NCI-H460 (cell line): ENCODE measurements at places on chromosomes 6 and 20.

GRCh38 chr20:1263853-1264252 is 2.2 kb upstream of the SNPH start:
- DNase-seq: no peak

DNA sequence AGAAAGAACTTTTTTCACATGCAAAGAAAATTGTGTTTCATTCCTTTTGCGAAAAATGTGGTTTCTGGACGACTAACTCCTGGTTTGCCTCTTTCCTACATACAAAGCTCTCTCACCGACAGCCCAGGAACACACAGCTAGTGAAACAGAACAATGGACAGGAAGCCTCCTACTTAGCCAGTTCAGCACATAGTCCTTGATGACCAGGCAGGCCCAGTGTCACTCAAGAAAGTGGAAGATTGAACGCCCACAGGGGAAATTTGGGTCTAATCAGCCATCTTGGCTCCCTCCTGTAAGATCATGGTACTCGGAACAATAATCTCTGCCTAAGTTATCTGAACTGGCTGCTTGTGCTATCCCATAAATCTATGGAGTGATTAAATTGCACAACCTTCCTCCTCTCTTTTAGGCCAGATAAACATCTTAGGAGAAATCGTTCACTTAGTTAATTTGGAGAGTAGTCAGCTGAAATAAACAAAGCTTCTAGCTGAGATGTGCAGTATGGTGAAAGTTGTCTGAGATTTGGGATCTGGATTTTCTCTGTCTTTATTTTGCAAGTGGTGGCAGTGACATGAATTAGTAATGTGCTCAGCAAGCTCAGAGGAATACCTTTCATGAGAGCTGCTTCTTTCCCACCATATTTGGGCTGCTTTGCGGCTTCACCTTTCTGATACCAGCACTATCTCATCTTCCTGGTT is 147.0 kb downstream of the MTFR2 start:
- no peak for DNase-seq

- DNase-seq: no peak
Observed at GRCh38 chr6:44067173-44068139, 59.8 kb downstream of the MRPL14 start.

GRCh38 chr6:1464781-1465370 is 75.5 kb downstream of the FOXF2 start:
- no peak for DNase-seq

DNA sequence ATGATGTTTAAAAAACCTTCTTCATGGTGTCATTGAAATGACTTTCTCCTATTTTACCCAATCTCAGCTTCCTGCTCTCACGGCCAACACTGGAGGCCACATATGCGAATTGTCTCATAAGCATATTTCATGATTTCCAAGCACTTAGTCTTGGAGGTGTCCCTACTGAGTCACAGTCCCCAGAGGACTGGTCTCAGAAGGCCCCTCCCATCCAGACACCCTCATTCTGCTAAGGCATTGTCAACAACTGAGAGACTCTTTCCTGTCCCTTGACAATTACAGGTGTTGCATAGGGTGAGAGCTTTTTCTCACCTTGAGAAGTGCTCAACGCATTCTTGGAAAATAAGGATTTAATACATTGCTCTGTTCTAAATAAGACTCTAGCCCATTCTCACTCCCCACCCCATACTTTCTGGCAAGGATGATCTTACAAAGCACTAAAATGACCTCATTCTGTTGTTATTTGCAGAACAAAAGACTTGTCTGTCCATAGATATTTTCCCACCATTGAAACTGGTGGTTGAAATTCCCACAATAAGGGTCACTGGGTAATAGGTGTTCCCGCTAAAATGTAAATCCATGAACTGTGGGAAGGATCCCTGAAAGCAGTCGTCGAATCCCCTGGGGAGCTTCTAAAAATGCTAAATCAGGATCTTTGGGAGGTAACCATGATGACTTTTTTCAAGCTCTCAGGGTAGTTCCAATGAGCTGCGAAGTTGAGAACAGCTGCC is 32.3 kb upstream of the SLC22A23 start:
- DNase-seq: no peak

DNA sequence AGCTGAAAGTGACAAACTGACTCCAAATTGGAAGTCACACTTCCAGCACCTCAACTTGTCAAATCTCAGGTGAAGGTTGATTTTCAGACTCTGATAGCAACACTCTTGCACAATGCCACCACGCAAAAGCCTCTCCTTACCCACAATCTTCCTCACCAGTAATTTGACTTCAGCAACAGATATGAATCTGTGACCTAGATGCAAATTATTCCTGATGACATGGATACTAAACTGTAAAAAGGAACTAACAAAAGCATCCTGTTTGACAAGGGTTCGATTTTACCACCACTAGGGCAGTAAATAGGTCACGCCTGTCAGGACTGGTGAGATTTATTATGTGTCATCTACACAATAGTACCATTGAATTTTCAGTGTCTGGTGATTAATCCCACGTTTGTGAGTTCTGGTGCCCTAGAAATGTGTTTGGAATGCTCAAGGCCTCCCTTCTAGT is 134.4 kb upstream of the COL21A1 start:
- peak; percentile 56 for DNase-seq

GRCh38 chr20:14609328-14610221 is 272.2 kb upstream of the FLRT3 start:
- DNase-seq: no peak

DNA sequence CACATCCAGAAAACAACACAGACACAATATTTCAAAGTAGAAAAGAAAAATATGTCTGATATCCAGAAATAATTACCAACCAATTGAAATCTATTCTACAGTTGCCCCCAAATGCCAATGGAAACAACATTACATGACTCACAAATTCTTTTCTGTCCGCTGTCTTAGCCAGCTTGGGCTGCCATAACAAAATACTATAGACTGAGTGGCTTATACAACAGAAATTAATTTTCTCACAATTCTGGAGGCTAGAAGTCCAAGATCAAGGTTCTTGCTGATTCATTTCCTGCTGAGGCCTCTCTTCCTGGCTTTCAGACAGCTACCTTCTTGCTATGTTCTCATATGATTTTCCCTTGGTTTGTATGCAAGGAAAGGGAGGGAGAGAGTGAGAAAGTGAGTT is 698.1 kb downstream of the DHX35 start:
- no peak for DNase-seq

- no peak for DNase-seq
Observed at GRCh38 chr6:81138236-81138635, 614.2 kb downstream of the TENT5A start.

DNA sequence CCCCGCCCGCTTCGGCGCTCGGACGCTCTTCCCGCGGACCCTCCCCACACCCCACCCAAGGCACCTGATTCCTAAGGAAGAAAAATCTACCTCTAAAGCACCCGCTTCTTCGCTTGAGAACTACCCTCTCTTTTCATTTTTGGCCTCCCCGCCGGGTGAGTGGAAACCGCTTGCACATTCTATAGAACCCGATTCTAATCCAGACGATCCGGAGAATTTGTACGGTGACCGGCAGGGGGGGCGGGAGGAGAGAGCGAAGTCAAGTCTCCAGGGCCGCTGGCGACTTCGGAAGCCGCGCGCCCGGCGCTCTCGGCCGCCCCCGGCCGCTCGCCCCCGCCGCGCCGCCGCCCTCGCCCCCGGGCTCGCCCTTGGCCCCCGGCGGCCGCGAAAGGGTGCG is at the start of gene RBM24:
RBM24 (plus strand) TSS at position 262 of the 397 bp plus-strand sequence. CDS start 221 bp downstream, outside the sequence.
- DNase-seq: peak; percentile 67

- DNase-seq: no peak
Observed at GRCh38 chr6:110614586-110614985, 138.2 kb upstream of the SLC22A16 start.

GRCh38 chr6:37116326-37116725 is 53.6 kb upstream of the PIM1 start:
- no peak for DNase-seq

GRCh38 chr6:146388736-146389364 is 154.8 kb upstream of the RAB32 start:
- no peak for DNase-seq

DNA sequence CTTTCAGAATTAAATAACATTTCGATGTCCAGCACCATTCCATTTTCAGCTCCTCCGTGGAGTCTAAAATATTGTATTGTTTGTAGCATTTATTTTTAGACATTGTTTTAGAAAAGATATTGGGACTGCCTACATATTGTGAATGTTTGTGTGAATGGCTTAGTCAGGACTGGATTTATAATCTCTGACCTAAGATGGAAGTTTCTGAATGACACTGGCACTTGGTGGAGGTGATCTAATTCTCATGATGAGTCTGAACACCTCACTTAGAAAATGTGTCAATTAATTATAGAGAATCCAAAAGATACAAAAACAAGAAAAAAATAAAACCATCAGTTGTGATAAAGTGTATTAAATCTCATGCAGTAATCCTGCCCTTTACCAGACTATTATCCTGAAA is 60.8 kb upstream of the HBS1L start:
- no peak for DNase-seq

DNA sequence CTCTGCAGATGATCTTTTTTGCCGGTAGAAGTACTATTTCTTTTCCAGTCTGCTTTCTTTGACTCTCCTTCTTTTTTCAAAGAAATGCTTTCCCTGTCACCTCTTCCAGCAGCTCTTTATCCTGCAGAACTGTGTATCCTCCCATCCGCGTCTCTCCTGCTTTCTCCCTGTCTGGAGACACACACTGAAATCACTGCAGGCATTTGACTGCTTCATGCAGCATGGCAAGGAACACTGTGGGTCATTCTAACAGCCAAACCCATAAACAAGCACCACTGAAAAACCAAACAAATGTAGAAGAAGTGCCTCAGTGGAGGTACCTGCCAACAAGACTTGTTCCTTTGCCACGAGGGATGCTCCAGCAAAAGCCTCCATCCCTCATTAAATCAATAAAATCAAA is 403.7 kb upstream of the CITED2 start:
- no peak for DNase-seq

GRCh38 chr20:4835244-4836177 is 113.8 kb downstream of the PRND start:
- no peak for DNase-seq

DNA sequence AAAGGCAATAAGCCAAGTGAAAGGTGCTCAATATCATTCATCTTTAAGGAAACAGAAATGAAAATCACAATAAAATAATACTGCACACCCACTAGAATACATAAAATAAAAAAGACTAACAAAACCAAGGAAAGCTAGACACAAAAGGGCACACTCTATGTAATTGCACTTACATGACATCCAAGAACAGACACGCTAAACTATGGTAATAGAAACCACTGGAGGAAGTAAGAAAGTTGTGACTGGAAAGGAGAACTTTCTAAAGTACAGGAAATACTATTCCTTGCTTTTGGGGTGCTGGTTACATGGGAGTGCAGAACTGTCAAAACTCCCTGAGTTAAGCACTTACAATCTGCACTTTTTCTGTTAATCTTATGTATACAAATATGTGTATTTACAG is 253.7 kb upstream of the RUNX2 start:
- no peak for DNase-seq

DNA sequence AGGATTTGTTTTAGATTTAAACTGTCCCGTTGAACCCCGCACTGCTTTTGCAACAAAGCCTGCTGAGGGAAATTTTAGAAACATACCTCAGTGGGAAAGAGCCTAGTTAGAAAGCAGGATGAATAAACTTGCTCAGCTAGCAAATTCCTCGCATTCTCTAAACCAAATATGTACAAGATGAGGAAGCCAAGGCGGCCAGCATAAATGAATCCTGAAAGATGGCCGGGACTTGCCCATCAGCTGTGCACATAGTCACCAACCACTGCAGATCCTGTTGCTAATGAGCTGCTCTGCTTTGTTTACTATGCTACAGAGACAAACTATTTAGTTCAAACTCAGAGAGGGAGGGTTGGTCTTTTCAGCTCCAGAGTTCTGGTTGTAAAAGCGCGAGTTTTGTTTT is 49.0 kb downstream of the TMEM170B start:
- no peak for DNase-seq

DNA sequence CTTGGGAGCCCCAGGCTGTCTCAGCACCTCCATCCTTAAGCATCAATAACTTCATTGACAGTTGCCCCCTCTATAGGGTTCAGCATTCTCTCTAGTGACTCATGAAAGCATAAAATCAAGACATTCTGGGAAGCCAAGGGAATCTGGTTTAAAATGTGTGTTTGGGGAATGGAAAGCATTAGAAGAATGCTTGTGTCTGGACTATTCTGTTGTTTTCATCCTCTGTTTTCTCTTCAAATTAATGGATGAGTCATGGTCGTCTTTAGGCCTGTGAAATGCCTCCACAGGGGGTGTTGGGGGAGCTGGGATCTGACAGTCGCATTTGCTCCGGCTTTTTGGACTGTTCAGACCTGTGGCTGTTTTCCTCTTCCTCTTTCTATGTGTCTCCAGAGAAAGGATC is 279.7 kb downstream of the CDC5L start:
- DNase-seq: no peak

DNA sequence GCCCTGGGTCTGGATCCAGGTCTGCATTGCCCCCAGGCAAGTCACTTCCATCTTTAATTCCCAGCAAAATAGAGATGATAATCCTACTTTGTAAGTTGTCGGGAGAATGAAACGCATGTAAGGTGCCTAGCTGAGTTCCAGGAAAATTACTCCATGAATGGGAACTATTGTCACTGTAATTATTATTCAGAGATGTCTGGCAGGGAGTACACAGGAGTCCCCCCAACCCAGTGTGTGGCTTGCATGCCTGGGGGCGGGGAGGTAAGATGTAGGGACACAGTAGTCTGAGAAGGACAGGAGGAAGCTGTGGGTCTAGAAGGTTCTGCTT is 85.4 kb downstream of the CD40 start:
- DNase-seq: no peak

GRCh38 chr6:19818805-19819204 is 18.4 kb upstream of the ID4 start:
- no peak for DNase-seq

DNA sequence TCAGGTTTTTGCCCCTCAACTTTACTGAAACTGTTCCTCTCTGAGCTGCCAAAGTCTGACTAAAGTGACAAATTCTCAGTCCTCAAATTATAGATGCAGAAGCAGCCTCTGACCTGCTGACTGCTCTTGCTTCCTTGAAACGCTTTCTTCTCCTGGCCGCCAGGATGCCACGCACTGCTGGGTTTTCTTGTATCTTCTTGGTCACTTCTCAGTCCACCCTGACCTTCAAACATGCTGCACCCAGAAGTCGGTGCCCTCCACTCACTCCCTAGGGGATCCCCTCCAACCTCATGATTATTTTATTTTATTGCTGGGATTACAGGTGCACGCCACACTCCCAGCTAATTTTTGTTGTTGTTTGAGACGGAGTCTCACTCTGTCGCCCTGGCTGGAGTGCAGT is 24.7 kb downstream of the SYNJ2 start:
- no peak for DNase-seq

GRCh38 chr20:44382641-44383040 is 27.1 kb downstream of the HNF4A start:
- no peak for DNase-seq

- no peak for DNase-seq
Observed at GRCh38 chr20:59123678-59124255, 39.9 kb upstream of the ZNF831 start.

DNA sequence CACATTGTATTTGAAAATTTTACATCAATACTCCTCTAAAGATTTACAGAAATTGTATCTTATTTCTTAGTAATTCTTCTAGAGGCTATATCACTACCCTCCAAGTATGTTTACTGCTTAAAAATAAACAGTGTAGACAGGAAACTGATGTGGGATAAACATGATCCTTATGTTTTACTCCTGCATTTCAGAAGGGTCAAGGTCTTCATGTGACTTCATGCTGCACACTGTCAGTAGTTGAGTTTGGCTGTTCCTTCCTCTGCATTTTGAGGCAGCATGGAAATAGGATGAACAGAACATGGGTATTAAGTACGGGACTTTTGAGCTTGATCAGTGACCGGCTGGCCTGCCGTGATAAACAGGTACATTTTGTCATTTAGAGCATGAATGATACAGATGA is 179.2 kb upstream of the FERMT1 start:
- DNase-seq: no peak

- DNase-seq: no peak
Observed at GRCh38 chr6:4844108-4844507, 67.9 kb downstream of the CDYL start.
